ENCODE measurements at places on chromosomes 3 and 15.
A peak's percentile ranks its signal among the peaks of the same experiment; 100 is the strongest.

GRCh38 chr3:25723802-25724201 lies 59.1 kb upstream of the TOP2B start:
- no peak for DNase-seq

GRCh38 chr3:58238830-58239229 lies 1.2 kb downstream of the ABHD6 start:
- DNase-seq: no peak

DNA sequence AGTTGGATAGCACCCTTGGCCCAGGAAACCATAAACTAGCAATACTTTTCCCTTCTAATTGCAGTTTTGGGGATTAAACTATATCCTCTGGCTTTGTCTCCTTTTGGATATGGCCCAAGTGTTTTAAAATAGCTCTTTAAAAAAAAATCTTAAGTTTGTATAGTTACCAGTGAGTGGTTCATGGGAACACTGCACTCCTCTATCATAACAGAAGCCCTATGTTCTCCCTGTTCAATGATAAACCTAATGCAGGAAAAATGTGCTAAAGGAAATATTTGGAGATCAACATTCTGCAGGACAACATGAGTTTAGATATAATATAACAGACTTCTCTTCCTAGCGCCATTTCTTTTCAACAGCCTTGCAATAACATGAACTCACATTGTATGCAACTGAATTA lies 13.1 kb downstream of the MRPL47 start:
- no peak for DNase-seq

GRCh38 chr15:44308415-44308814 lies 19.9 kb downstream of the GOLM2 start:
- DNase-seq: no peak

DNA sequence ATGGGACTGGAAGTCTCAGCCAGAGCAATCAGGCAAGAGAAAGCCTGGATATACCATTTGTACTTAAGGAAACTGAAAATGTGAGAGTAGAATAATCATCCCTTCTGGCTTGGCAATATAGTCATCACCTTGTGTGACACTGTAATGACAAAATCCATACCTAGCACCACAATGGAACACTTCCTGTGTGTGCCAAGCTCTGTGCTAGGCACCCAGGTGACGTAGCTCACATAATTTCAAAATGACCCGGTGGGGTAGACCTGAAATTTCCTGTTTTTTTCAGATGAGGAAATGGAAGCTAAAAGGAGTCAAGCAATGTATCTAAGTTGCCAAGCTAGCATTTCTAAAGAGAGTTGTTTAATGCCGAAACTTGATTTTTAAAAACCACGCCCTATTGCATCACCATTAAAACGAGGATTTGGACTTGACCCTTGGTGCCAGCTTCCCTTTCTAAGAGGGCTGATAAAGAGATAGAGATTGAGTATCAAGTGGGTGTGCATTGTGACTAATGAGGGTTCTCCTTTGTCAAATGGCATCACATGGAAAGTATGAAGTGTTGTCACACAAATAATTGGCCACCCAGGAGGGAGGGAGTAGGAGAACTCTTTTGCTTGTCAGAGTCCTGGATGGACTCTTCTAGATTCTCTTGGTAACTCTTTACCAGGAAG lies 141.3 kb upstream of the PDZRN3 start:
- no peak for DNase-seq

GRCh38 chr3:45686850-45687249 lies 2.3 kb upstream of the SACM1L start:
- DNase-seq: no peak

GRCh38 chr15:62850791-62851291 lies 191.7 kb upstream of the TPM1 start:
- DNase-seq: no peak

DNA sequence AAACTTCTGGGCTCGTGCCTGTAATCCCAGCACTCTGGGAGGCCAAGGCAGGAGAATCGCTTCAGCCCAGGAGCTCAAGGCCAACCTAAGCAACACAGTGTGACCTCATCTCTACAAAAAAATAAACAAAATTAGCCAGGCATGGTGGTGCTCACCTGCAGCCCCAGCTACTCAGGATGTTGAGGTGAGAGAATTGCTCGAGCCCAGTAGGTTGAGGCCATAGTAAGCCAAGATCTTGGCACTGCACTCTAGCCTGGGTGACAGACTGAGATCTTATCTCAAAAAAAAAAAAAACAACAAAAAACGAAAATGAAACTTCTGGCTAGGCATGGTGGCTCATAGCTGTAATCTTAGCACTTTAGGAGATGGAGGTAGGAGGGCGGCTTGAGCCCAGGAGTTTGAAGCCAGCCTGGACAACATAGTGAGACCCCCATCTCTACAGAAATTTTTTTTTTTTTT lies 53.7 kb downstream of the PIK3CB start:
- DNase-seq: peak; percentile 84

- no peak for DNase-seq
These were observed 203.3 kb downstream of the DTWD1 start for GRCh38 chr15:49823987-49824774.

GRCh38 chr3:57331078-57331610 lies 38.7 kb upstream of the ASB14 start:
- no peak for DNase-seq

Measured in CD4-positive, alpha-beta T cell treated with Interleukin-17A for 1 hour (primary cell).